ENCODE measurements at places on chromosomes 3 and 15. TPM values are rescaled to one million over a fixed set of nuclear protein-coding genes. Genes with fewer than 3 reads are reported as not detected.

Gene NAALADL2
- 19.8 TPM for total RNA-seq

- H3K36me3 ChIP-seq = peaks cover 2% of the 10 kb centered on the region
- no peak for DNase-seq
- peaks cover 36% of the 10 kb centered on the region for H3K4me1 ChIP-seq
- H3K27me3 ChIP-seq = no peaks in the 10 kb centered on the region
- H3K27ac ChIP-seq = peak overlapping the region; percentile 30
- no peak overlapping the region for H3K4me3 ChIP-seq
These were observed 28.0 kb upstream of the ATP10A start for GRCh38 chr15:25891081-25891480.

DNA sequence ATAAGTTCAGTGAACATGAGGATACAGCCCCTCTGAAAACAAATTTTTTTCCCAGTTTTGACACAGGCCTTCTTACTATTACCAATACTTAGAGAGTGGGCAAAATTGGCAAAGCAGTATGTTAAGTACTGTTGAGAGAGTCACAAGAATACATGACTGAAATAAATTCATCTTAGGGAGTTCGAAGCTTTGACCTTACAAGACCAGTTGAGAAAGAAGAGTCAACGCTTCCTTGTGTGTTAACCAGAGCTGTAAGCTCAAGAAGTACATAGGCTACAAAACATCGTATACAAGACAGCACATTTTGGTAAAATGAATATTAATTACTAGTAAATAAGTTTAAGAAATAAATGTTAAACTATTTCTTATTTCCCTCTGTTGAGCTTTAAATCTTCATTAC lies 164.4 kb upstream of the RORA start:
- no peak overlapping the region for H3K4me3 ChIP-seq
- H3K36me3 ChIP-seq = no peaks in the 10 kb centered on the region
- H3K27me3 ChIP-seq = peaks cover 10% of the 10 kb centered on the region
- no peaks in the 10 kb centered on the region for H3K4me1 ChIP-seq
- H3K27ac ChIP-seq = no peak overlapping the region

DNA sequence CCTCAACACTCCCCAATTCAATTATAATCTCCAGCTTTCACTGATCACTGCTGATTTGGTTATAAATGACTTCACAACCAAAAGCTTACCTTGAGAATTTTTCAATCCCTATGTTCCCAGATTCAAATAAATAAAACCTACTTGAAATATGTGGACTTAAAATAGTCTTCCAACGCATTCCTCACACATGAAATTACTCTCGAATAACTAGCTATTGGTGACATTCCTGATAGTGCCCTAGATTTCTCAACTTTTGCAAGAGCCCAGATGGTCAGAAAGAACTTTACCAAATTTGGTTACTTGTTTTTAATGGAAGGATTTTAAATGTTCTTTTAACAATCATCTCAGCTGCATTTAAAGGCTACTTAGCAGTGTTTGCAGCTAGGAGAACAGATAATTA lies 605.5 kb downstream of the FHIT start:
- peaks cover 1% of the 10 kb centered on the region for H3K36me3 ChIP-seq
- H3K27ac ChIP-seq = peak overlapping the region; percentile 70
- no peaks in the 10 kb centered on the region for H3K27me3 ChIP-seq
- H3K4me1 ChIP-seq = peaks cover 49% of the 10 kb centered on the region
- DNase-seq = no peak
- H3K4me3 ChIP-seq = no peak overlapping the region

- no peak for DNase-seq
- H3K27ac ChIP-seq = no peak overlapping the region
- no peaks in the 10 kb centered on the region for H3K27me3 ChIP-seq
- H3K4me3 ChIP-seq = no peak overlapping the region
- H3K4me1 ChIP-seq = peaks cover 7% of the 10 kb centered on the region
- no peaks in the 10 kb centered on the region for H3K36me3 ChIP-seq
These were observed 1121.5 kb downstream of the NAALADL2 start for GRCh38 chr3:175980486-175981090.

GRCh38 chr15:25793354-25794050 lies 69.6 kb downstream of the ATP10A start:
- no peak overlapping the region for H3K4me3 ChIP-seq
- DNase-seq = no peak
- peaks cover 6% of the 10 kb centered on the region for H3K36me3 ChIP-seq
- no peaks in the 10 kb centered on the region for H3K27me3 ChIP-seq
- peaks cover 94% of the 10 kb centered on the region for H3K4me1 ChIP-seq

DNA sequence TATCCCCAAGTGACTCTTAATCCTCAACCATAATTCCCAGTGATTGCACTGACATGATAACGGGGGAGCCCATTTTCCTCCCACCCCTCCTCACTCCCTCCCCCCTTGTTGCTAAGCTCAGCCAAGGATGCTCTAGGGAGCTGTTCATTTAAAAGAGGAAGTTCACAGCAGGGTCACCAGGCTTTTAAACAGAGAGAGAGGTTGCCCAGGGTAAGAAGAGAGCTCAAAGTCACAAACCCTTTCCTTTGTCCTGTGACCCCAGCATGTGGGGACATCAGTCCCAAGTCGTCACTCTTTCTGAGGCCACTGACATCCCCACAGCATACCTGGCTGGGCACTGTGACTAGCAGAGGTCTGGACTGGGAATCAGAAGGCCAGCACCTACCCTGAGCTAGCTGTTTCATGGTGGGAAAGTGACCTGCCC lies 144.1 kb downstream of the RORA start:
- no peak overlapping the region for H3K27ac ChIP-seq
- no peak for DNase-seq
- peaks cover 3% of the 10 kb centered on the region for H3K27me3 ChIP-seq
- no peaks in the 10 kb centered on the region for H3K36me3 ChIP-seq
- no peak overlapping the region for H3K4me3 ChIP-seq
- H3K4me1 ChIP-seq = peaks cover 6% of the 10 kb centered on the region

Gene ADAM10
- 148 TPM for total RNA-seq

Gene FANCD2OS
- total RNA-seq = not detected

- peaks cover 23% of the 10 kb centered on the region for H3K4me1 ChIP-seq
- no peak for DNase-seq
- no peaks in the 10 kb centered on the region for H3K27me3 ChIP-seq
- H3K36me3 ChIP-seq = peaks cover 2% of the 10 kb centered on the region
- no peak overlapping the region for H3K4me3 ChIP-seq
- H3K27ac ChIP-seq = no peak overlapping the region
These were observed 4.2 kb downstream of the ACY1 start for GRCh38 chr3:51987568-51987967.

- H3K27ac ChIP-seq = peak overlapping the region; percentile 39
- no peaks in the 10 kb centered on the region for H3K36me3 ChIP-seq
- DNase-seq = no peak
- no peaks in the 10 kb centered on the region for H3K27me3 ChIP-seq
- peaks cover 38% of the 10 kb centered on the region for H3K4me1 ChIP-seq
These were observed 18.9 kb upstream of the COPG1 start for GRCh38 chr3:129230311-129231019.

GRCh38 chr15:60972866-60973265 lies 256.2 kb downstream of the RORA start:
- H3K4me1 ChIP-seq = peaks cover 46% of the 10 kb centered on the region
- no peak for DNase-seq
- peak overlapping the region; percentile 89 for H3K27ac ChIP-seq
- no peaks in the 10 kb centered on the region for H3K27me3 ChIP-seq
- no peaks in the 10 kb centered on the region for H3K36me3 ChIP-seq

GRCh38 chr15:39172380-39173281 lies 408.2 kb upstream of the THBS1 start:
- H3K27me3 ChIP-seq = no peaks in the 10 kb centered on the region
- H3K36me3 ChIP-seq = no peaks in the 10 kb centered on the region
- H3K27ac ChIP-seq = peak overlapping the region; percentile 88
- peak overlapping the region; percentile 71 for H3K4me3 ChIP-seq
- H3K4me1 ChIP-seq = peaks cover 40% of the 10 kb centered on the region

DNA sequence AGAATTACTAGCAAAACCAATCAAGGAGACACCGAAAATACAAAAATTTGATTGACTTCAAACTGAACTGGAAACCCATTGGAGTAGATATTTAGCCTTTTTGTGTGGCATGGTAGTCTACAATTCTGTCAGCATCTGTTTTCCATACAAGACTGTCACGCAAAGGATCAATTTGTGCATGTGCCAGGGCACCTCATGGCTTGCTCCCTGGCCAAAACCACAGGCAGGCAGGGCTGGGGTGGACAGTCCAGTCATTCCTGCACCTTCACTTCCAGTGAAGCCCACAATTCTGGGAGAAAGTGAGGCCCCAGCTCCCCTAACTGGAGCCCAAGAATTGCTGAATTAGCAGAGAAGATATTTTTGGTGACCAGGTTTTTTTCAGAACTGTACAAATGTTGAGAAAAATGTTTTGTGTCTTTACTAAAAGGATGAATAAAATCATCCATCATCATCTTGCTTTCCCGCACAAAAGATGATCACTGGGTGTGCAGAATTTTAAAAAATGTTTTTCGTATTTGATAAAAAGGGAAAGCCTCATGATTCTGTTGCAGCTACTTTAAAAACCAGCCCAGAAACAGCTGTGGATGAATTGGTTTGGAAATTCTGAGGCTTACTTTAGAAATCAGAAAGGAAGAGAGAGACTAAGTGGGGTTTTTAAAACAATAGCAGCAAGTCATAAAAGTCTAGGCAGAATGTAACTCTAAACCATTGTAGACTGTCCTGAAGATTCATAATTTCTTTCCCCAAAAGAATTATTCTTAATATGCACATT lies 86.4 kb downstream of the PCCB start:
- H3K4me3 ChIP-seq = no peak overlapping the region
- H3K27ac ChIP-seq = peak overlapping the region; percentile 22

Gene TMEM89
- total RNA-seq = not detected

DNA sequence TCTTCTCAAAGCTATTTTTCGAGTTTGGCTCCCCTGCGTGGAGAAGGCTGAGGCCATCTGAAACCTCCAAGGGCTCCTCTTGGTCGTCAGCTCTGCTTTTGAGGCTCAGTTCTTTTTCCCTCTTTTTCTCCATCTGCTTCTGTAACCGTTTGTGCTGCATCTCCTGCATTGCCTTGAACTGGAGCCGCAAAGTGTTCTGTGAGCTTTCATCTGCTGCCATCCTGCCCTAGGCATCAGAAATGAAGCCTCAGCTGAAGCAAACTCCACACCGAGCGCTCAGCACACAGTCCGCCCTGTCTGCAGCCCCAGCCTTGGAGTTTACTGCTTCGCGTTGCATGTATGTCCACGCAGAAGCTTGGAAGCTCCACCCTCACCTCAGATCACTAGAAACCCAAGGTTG lies 14.9 kb downstream of the CCDC13 start:
- peaks cover 10% of the 10 kb centered on the region for H3K27me3 ChIP-seq
- H3K27ac ChIP-seq = no peak overlapping the region
- H3K36me3 ChIP-seq = peaks cover 2% of the 10 kb centered on the region
- H3K4me1 ChIP-seq = no peaks in the 10 kb centered on the region
- H3K4me3 ChIP-seq = no peak overlapping the region
- DNase-seq = no peak

Gene LRRN1
- total RNA-seq = 2.2 TPM

GRCh38 chr3:69650066-69650419 lies 89.2 kb upstream of the MITF start:
- H3K27ac ChIP-seq = no peak overlapping the region
- no peaks in the 10 kb centered on the region for H3K36me3 ChIP-seq
- no peaks in the 10 kb centered on the region for H3K27me3 ChIP-seq
- DNase-seq = no peak
- no peak overlapping the region for H3K4me3 ChIP-seq
- H3K4me1 ChIP-seq = peaks cover 36% of the 10 kb centered on the region

DNA sequence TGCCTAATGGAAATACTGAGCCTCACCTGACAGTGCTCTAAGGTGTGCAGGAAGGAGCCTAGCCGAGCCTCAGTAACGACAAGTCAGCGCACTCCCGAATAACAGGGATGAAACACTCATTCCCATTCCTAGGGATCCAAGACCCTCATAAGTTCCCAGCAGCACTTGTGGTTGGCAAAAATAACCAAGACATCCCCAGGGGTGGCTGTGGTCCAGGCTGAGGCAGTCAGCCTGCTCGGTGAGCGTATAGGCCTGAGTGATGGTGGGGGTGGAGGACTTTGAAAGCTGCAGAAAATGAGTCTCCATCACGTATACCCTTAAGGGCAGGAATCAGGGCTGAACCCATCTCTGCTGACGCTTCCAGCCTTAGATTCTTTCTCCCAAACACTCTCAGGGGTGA lies 120.1 kb downstream of the SMAD6 start:
- H3K36me3 ChIP-seq = no peaks in the 10 kb centered on the region
- DNase-seq = no peak
- H3K27ac ChIP-seq = no peak overlapping the region
- peaks cover 8% of the 10 kb centered on the region for H3K4me1 ChIP-seq

Gene DNAJA4
- not detected for total RNA-seq

DNA sequence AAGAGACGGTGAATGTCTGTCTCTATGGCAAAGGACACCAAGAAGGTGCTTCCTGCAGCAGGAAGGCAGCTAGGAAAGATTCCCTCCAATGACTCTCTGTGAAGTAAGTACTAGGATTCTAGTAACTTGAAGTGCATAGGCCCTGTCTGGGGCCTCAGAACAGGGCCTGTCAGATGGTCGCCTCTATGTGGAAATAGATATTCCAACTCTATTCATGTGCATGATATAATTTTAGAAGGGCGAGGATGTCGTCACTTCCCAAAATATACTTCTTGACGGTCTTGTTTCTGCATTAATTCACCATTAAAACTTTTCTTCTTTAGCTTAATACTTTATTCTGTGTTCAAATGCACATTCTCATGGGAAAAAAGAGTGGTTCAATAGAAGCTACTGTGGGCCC lies 167.0 kb downstream of the TLE3 start:
- no peak overlapping the region for H3K4me3 ChIP-seq
- peaks cover 29% of the 10 kb centered on the region for H3K27me3 ChIP-seq
- no peak for DNase-seq
- peaks cover 11% of the 10 kb centered on the region for H3K36me3 ChIP-seq
- H3K4me1 ChIP-seq = peaks cover 4% of the 10 kb centered on the region

GRCh38 chr3:187369089-187369447 lies 883 bp downstream of the RTP4 start:
- DNase-seq = no peak
- H3K4me1 ChIP-seq = peaks cover 8% of the 10 kb centered on the region
- no peak overlapping the region for H3K4me3 ChIP-seq
- H3K36me3 ChIP-seq = no peaks in the 10 kb centered on the region

Gene STX19
- not detected for total RNA-seq

DNA sequence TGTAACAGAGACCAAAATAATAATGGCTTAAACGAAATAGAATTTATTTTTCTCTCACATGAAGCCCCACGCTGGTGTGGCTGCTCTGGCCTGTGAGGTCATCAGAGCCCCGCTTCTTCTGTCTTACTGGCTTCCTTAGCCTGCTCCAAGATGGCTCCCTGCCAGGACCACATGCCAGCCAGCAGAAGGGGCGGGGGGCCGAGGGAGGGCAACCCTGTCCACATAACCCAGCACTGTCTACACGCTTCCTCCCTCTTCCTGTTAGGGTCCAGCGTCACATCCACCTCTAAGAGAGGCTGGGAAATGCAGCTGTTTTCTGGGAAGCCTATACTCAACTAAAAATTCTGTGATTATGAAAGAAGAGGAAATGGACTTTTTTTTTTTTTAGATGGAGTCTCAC lies 107.9 kb upstream of the DLG1 start:
- H3K4me1 ChIP-seq = peaks cover 22% of the 10 kb centered on the region
- H3K27ac ChIP-seq = peak overlapping the region; percentile 71
- H3K4me3 ChIP-seq = no peak overlapping the region
- H3K36me3 ChIP-seq = peaks cover 1% of the 10 kb centered on the region
- no peaks in the 10 kb centered on the region for H3K27me3 ChIP-seq

All from chondrocyte (in vitro differentiated cells).